CD14-positive monocyte (primary cell): ENCODE measurements at places on chromosomes 3 and 15. TPM values are rescaled to one million over a fixed set of nuclear protein-coding genes. Genes with fewer than 3 reads are reported as not detected.

GRCh38 chr15:69593981-69594966, 141.7 kb downstream of the RPLP1 start:
- H3K4me3 ChIP-seq = peak overlapping the region; percentile 62
- no peaks in the 10 kb centered on the region for H3K27me3 ChIP-seq
- peak; percentile 54 for DNase-seq

DNA sequence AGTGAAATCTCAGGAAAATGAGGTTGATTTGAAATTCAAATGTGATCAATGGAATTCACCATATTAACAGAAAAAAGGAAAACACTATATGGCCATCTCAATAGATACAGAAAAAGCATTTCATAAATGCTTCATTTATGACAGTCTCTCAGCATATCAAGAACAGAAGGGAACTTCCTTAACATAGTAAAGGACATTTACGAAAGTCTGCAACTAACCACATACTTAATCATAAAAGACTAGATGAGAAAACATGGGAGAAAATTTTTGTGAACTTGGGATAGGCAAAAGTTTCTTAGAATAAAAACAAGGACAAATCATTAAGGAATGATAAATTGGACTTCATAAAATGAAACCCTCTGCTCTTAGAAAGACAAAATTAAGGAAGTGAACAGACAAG, 24.7 kb upstream of the TIPARP start:
- H3K27ac ChIP-seq = no peak overlapping the region
- no peaks in the 10 kb centered on the region for H3K36me3 ChIP-seq
- H3K4me1 ChIP-seq = no peaks in the 10 kb centered on the region
- H3K4me3 ChIP-seq = no peak overlapping the region

- peaks cover 5% of the 10 kb centered on the region for H3K4me1 ChIP-seq
- H3K4me3 ChIP-seq = no peak overlapping the region
- no peak overlapping the region for H3K27ac ChIP-seq
- no peaks in the 10 kb centered on the region for H3K27me3 ChIP-seq
- H3K36me3 ChIP-seq = no peaks in the 10 kb centered on the region
Measured at GRCh38 chr3:177459401-177459800, 262.1 kb upstream of the TBL1XR1 start.

The ANKRD34C gene
- polyA plus RNA-seq = not detected
